Left ventricle myocardium inferior (tissue), 1 donor: ENCODE measurements at places on chromosomes 16 and 17.
A peak's percentile ranks its signal among the peaks of the same experiment; 100 is the strongest.

GRCh38 chr17:70368011-70368410 lies 198.7 kb downstream of the KCNJ2 start:
- DNase-seq, result no peak

DNA sequence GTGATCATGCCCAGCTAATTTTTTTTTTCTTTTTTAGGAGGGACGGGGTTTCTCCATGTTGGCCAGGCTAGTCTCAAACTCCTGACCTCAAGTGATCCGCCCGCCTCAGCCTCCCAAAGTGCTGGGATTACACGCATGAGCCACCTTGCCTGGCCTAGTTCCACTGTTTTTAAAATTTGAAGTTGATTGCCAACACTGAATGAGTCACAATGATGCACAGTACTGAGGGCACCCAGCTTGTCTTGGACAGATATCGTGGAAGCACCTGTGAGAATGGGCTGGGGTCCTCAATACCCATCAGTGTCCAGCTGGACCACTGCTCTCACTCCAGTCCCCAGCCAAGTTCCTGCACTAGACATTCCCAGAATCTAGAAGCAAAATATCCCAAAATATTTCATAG lies 2.5 kb downstream of the KNOP1 start:
- no peak for DNase-seq

DNA sequence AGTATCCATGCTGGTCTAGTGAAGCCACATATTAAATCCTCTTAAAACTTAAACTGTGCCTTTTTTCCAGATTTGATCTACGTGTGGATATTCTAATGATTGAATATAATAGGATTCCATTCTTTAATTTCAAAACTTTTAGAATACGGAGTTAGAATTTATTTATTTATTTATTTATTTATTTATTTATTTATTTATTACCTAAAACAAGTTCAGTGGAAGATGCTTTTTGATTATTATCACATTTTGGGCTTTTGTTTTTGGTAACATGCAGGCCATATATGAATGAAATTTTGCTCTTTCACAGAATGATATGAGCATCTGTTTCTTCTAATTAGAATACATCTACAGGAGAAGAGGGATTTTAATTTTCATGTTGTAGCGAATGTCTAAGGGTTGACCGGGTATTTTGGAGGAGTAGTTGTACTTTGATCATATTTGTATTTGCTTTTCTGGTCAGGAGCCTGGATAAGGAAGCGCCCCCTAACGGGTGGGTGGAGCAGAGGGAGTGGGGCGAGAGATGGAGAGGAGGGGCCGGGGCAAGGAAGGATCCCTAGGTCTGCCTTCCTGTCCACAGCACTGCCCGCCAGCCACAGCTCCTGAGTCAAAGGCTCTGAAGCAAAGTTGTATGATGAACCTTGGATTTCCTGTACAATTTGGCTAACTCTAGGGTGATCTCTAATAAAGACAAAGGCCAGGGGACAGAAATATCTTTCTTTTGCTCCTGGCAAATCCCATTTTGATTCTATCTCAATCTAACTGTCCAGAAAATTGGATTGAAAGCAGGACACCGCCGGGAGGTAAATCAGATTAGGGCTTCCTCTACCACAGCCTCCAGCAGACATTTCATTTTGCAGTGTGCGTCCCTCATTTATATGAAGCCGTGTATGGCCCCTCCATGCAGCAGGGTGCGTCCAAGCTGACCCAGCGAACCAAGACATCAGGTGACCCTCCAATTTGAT lies 149.1 kb downstream of the PRKCA start:
- DNase-seq, result no peak

GRCh38 chr17:17538417-17539391 lies 42.5 kb upstream of the RASD1 start:
- DNase-seq, result no peak

DNA sequence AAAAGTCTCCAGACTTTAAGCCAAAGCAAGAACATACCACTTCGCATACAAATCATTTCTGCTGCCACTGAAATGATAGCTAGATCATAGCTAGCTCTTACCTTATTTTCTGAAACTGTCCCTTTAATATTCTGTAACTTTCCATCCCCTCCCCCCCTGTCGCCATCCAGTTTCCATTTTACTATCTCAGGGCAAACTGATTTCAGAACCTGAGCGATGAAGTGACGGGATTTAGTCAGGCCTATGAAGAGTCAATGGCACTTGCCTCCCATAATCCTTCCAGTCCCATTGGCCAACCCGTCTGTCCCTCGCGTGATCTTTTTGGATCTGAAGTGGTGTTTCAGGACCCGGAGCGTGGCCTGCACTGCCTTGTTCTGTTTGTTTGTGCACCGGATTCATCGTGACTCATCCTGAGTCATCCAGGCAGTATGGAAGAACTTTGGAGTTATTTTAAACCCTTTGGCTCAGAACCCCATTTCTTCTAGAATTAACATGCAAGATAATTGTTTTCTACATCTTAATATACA lies 199.8 kb upstream of the CHMP6 start:
- no peak for DNase-seq

GRCh38 chr17:29100296-29100695 lies 57.4 kb downstream of the PIPOX start:
- DNase-seq, result no peak

GRCh38 chr17:75596320-75597087 lies 8.9 kb downstream of the MYO15B start:
- DNase-seq, result no peak

GRCh38 chr17:79845601-79845949 lies 6.3 kb upstream of the CBX4 start:
- no peak for DNase-seq

DNA sequence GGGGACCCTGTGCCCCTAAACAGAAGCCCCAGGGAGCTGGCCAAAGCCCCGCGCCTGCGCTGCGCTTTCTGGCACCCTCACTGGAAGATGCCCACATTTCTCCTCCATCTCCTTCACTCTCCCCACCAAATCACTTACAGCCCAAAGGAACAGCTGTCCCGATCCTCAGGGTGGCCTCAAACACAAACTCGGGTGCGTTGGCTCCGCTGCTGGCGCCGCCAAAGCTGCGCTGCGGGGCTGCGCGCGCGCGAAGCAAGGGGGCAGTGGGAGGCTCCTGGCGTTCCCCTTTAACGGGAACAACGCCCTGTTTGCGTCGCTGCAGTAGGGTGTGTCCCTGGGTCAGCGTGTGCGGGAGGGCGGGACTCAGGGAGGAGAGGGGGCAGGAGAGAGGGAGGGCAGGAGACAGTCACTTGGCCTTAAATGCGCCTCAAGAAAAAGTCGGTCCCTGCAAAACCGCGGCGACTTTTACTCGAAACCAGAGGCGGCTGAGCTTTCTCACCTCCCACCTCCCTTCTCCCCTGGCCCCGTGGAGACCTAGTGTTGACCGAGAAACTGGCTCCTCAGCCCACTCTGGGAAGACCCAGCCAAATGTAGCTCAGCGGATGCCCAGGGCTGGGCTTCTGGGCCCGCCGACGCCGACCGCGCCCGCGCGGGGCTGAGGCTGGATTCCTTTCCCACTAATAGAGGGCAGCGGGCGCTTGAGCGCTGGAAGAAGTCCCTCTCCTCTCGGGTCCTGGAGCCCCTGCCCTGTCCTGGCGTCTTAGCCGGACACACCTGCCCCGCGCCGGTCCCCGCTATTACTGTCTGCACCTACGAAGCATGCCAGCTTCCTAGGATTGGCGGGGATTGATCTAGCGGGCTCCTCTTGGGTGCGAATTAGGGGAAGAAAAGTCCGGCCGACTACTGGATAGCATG lies 2.6 kb downstream of the PMP22 start:
- DNase-seq, result peak; percentile 92

- peak; percentile 52 for DNase-seq
Measured at GRCh38 chr17:75638893-75639292, 5.7 kb downstream of the SMIM5 start.

DNA sequence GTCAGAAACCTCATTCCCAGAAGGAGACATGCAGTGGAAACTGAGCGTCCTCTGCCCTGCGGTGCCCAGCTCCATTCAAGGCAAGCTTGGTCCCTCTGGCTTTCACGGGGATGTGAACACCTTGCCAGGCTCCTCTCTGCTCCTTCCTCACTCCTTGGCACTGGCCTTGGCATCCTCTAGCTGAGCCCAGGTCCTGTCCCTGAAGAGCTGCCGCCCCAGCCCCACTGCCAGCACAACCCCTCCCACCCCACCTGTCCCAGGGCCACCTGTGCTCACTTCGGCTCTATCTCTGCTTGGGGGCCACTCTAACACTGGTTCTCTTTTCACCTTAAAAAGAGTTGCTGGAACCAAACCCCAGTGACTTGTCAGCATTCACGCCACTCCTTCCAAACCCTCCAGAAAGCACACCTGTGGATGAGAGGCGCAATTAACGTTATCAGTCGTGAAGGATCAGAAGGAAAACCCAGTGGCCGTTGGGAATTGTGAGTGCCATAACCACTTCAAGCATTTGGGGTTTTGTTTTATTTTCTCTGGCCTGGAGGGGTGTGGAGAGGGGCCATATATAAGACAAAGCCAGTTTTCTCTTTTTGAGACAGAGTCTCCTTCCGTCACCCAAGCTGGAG lies 103.7 kb downstream of the AXIN2 start:
- no peak for DNase-seq

GRCh38 chr17:69634844-69635243 lies 220.3 kb downstream of the MAP2K6 start:
- DNase-seq, result no peak

- no peak for DNase-seq
Measured at GRCh38 chr17:338442-339192, 14.0 kb downstream of the RPH3AL start.

- no peak for DNase-seq
Measured at GRCh38 chr17:62741290-62741689, 66.8 kb downstream of the MARCHF10 start.

GRCh38 chr17:55897301-55897700 lies 146.4 kb downstream of the PCTP start:
- no peak for DNase-seq

- no peak for DNase-seq
Measured at GRCh38 chr17:75664099-75664549, 2.8 kb downstream of the RECQL5 start.

- no peak for DNase-seq
Measured at GRCh38 chr16:49545741-49546448, 172.3 kb downstream of the C16orf78 start.

DNA sequence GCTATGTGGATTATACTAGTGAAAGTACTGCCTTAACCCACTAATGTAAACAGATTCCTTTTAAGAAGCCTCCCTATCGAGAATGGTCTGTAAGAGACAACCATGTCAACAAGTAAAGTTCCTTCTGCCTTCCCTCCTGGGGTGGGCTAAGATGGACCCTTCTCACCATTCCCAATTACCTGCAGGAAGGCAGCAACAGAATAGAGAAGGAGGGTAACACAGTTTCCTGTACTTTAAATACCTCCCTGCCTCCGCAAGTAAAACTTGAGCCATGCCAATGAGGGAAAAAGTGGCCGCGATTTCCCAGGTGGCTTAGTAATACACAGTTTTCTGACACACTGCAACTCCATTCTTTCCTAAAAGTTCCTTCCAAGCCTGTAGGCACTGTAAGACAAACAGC lies 45.2 kb downstream of the TOX3 start:
- no peak for DNase-seq

DNA sequence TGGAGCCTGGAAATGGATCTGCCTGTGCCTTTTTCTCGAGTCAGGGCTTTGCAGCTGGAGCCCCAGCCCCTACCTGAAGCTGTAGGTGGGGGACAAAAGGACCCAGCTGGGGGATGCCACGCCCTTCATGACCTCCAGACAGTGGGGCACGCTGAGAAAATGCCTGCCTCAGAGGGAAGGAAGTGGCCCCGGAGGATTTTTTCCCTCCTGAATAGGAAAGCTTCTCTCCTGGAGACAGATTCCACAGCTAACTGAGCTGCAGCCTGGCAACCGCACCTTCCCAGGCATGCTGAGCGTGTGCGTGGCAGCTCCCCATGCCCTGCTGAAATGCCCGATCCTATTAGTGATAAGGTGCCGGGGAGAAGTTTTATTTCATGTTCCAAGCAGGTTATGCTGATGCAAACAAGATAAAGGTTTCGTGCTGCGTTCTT lies 58.0 kb downstream of the AIPL1 start:
- DNase-seq, result no peak

DNA sequence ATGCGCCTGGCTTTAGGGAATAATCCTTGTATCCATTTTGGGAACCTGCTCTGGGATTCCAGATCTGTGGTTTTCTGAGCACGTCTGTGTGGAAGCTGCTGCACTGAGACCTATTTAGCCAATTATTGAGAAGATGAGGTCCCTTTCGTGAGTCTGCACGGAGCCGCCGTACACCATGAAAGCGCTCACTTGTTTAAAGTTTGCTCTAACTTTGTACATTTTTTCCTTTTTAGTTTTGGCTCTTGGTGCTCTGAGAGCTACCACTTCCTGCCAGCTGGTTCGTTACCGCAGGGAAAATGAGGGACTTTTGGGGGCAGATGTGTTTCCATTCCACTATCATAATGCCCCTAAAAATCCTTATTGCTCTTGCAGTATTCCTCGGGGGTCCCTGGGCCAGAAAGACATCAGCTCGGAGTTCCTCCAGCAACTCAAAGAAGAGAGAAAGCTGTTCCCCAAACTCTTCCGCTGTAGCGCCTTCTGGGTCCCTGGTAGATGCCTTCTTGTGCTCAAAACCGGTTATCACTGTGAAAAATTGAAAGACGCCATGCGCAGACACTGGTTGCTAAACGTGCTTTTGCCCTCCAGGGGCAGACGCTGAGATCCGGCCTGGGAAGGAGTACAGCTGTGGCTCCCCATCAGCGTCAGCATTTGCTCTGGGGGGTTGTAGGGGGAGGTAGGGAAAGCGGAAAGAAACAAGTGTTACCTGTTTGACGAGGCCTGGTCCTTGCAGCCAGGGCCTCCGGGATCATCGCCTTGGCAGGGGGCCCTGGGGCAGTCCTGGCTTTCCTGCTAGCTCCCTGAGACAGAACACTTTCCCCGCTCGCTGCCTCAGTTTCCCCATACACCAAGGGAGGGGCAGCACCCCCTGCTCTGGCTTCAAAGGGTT lies 238.1 kb downstream of the MRTFB start:
- DNase-seq, result no peak

DNA sequence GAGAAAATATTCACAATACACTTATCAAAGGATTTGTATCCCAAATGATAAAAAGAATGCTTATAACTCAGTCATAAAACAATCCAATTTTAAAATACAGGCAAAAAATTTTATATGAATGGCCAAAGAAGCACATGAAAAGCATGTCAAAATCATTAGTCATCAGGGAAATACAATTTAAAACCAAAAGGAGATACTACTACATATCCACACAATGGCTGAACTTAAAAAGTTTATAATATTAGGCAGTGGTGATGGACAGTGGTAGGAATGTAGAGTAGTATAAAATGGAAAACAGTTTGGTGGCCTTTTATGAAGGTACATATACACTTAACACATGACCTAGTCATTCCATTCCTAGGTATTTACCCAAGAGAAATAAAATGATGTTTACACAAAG lies 12.2 kb downstream of the CMC2 start:
- DNase-seq, result no peak

- no peak for DNase-seq
Measured at GRCh38 chr17:29085223-29085622, 42.3 kb downstream of the PIPOX start.
